ENCODE measurements at places on chromosomes 6 and 20.

GRCh38 chr6:1363729-1364572 lies 25.4 kb upstream of the FOXF2 start:
- DNase-seq = no peak

- no peak for DNase-seq
Observed at GRCh38 chr6:168992446-168993144, 261.1 kb downstream of the THBS2 start.

- DNase-seq = peak; percentile 7
Observed at GRCh38 chr20:46458866-46459750, 52.7 kb upstream of the ELMO2 start.

GRCh38 chr6:37531026-37531425 lies 31.3 kb upstream of the CCDC167 start:
- no peak for DNase-seq

GRCh38 chr6:159654483-159655098 lies 38.5 kb downstream of the SOD2 start:
- DNase-seq = no peak

DNA sequence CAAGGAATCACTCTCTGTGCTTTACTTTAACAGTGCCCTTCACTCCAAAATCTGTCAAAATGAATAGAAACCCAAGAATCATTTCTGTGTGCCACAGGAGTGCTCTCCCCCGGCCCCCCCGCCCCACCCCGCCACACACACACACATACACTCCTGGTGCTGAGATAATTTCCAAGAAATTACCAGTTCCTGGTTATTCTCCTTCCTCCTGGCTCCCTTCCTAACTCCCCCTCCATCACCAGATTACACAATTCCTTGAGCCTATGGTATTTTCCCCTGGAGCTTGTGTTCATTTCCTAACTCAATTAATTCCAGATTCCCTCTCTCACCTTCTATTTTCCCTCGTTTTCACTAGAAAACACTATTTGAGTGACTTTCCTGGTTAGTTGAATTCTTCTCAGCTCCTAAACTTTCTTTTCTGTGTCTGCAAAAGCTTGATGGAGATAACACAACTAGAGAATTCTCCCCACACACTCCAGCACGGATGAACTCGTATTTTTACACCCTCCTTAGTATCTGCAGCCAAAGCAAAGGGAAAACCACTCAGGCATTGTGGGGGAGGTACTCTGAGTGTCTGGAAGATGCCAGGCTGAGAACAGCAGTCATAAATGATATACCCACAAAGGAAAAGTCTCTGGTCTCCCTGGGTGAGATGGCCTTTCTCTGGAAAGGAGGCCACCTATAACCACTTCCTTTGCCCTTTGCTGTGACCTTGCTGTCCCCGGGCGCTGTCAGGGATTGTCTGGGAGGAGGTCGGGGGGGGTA lies 1.9 kb upstream of the SLC24A3 start:
- DNase-seq = no peak

DNA sequence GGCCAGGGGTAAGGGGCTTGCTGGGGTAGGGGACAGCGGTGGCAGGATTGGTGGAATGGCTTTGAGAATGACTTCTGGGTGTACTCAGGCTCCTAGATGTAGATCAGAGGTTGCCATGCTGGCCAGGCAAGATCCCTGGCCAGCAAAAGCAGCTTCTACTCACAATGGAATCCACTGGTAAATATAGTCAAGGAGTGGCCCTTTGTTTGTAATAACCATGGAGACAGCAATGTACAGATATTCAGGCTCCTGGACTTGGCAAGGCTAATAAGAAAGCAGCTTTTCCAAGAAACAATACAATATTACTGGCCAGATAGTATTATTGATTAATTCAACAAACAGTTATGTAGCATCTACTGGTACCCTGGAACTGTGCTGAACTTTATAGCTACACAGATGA lies 37.9 kb downstream of the CDH26 start:
- no peak for DNase-seq

- DNase-seq = no peak
Observed at GRCh38 chr6:5761370-5761769, 245.4 kb downstream of the NRN1 start.

- DNase-seq = no peak
Observed at GRCh38 chr6:4620284-4621151, 155.7 kb upstream of the CDYL start.

DNA sequence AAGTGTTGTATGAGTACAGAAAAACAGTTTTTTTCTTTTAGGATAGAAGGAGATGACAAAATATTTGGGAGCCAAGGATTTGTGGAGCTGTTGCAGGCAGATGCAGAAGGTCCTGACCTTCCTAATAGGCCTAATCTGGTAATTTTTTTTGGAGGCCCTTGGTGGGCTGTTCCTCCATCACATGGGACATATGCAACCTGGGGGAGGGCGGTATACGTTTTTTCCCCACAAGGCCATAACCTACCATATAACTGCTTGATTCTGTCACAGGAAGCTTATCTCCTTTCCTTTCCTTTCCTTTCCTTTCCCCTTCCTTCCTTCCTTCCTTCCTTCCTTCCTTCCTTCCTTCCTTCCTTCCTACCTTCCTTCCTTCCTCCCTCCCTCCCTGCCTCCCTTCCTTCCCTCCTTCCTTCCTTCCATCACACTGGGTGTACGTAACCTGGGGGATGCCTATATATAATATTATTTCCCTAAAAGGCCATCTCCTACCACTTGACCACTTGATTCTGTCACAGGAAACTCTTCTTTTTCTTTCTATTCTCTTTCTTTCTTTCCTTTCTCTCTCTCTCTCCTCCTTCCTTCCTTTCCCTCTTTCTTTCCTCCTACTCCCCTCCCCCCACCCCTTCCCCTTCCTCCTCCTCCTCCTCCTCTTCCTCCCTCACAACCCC lies 185.0 kb upstream of the KCNK16 start:
- no peak for DNase-seq

GRCh38 chr20:47757145-47758035 lies 27.9 kb downstream of the SULF2 start:
- no peak for DNase-seq

Measured in stimulated activated CD4-positive, alpha-beta T cell treated with anti-CD3 and anti-CD28 coated beads, Interleukin-4, amount 100 ng/mL, for 1 hour (primary cell).